Smooth muscle cell of trachea (primary cell): ENCODE measurements at places on chromosomes 5 and 9. TPM values are rescaled to one million over a fixed set of nuclear protein-coding genes. Genes with fewer than 3 reads are reported as not detected.

PCDHGA2 gene
- 3.3 and 6.6 TPM in 2 replicates for total RNA-seq

GKAP1 gene
- 0.66 and 1.0 TPM in 2 replicates for total RNA-seq

UNC5A gene
- total RNA-seq: not detected in 2 replicates

SLC25A2 gene
- 0.50 and 1.0 TPM in 2 replicates for total RNA-seq

ADAMTS13 gene
- 2.2 and 6.0 TPM in 2 replicates for total RNA-seq

IL5 gene
- total RNA-seq: not detected in 2 replicates

IL3 gene
- total RNA-seq: not detected in 2 replicates

PTGES gene
- 9.5 and 84.5 TPM in 2 replicates for total RNA-seq

TRIM7 gene
- 5.3 and 6.3 TPM in 2 replicates for total RNA-seq

EIF4E1B gene
- total RNA-seq: not detected in 2 replicates

IGFBPL1 gene
- not detected in 2 replicates for total RNA-seq
